EL (cell line): ENCODE measurements at places on chromosomes 2 and 18.

- DNase-seq: no peak
Measured at GRCh38 chr2:195486520-195486919, 170.5 kb upstream of the SLC39A10 start.

DNA sequence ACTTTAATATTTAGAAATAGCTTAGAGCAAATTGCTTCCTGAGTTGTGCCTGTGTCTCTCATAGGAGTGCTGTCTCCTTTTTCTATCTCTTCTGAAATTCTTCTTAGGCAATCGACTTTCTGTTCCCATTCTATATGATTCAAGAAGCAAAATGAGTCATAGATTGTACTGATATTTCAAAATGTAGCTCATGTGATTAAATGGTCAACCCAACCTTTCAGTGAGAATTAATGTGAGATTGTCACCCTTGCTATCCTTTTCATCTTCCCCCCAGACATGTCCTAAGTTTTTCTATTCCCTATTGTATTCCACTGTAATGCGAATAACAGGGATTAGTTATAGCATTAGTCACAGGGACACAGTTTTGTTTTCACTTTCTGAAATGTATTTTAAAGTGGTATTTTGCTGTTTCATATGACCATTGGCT lies 413.6 kb downstream of the THSD7B start:
- DNase-seq: peak; percentile 46

GRCh38 chr2:159128191-159128590 lies 158.3 kb downstream of the WDSUB1 start:
- no peak for DNase-seq

DNA sequence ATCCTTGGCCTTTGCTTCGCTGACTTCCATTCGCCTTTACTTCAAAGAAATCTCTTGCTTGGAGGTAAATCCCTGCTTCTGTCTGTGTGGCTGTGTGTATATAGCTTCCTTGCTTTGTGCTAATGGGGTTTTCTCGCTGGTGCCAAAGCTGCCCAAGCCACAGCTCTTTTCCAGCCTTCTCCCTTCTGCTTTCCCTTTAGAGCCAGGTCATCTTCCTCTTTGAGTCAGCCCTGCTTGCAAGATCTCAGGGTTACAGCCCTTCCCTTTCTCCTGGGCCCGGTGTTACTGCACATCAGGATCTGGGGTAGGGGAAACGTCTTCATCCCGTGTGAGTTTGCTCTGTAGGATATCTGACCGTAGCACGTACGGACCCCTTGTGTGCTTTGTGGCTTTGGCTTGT lies 19.1 kb downstream of the EIF4E2 start:
- DNase-seq: no peak

- DNase-seq: no peak
Measured at GRCh38 chr2:84885111-84885510, 4.2 kb upstream of the TRABD2A start.

GRCh38 chr2:104865096-104865470 lies 11.2 kb downstream of the POU3F3 start:
- no peak for DNase-seq

DNA sequence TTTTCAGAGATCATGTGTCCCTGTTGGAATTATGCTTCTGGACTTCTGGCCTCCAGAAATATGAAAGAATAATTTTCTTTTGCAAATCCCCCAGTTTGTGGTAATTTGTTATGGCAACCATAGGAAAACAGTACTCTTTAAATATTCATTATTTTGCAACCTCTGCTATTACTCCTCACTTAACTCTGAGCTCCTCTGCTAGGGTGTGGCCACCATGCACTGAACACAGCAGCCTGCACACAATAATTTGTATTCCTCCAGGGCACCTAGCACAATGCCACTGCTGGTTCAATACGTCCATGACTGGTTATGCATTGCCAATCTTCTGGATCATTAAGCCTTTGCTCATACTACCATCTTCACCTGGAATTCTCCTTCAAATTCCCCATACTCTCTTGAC lies 232.0 kb downstream of the CNTNAP5 start:
- no peak for DNase-seq

DNA sequence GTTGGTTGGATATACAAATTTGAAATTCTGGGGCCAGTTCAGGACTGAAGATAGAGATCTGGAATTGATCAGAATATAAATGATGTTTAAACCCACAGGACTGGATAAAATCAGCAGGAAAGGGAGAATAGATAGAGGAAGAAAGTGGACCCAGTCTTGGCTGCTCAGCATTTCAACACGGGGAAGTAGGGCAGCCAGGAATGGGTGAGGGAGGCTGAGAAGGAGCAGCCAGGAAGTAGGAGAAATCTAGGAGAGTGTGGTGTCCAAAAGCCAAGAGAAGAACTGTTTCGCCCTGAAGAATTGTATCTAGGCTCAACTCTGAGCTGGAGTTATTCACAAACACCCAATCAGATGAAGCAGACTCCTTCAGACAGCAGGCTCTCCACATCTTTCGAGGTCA lies 197.9 kb downstream of the CDCA7 start:
- no peak for DNase-seq

GRCh38 chr2:126963390-126963789 lies 64.7 kb downstream of the TEX51 start:
- DNase-seq: no peak

- no peak for DNase-seq
Measured at GRCh38 chr18:8856769-8857393, 151.5 kb downstream of the MTCL1 start.

DNA sequence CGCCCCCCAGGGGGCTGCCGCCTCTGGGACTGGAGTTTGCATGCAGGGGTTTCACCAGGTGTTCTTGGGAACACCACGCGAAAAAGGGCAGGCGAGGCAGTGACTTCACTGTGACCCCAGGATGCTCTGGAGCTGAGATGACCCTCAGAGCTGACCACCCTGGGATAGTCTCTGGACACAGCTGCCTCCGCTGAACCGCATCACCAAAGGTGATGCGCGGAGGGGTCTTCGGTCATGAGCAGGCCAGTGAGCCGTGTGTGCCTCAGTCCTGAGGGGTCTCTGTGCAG lies 17.5 kb downstream of the GPR35 start:
- no peak for DNase-seq

DNA sequence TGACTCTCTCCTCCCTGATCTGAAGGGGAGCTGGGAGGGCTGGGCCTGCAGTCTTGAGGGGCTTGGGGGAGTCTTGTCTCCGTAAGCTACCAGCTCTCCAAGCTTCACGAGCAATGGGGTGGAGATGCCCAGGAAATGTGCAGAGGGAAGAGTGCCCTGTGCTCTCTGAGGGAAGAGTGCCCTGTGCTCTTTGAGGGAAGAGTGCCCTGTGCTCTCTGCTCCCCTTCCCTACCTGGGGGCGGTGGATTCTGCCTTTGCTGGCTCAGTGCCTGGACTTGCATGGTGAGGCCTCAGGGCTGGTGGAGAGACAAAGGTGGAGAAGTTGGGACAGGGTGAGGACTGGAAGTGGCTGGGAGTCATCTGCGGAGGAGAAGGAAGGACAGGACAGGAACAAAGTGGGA lies 72.7 kb downstream of the TWIST2 start:
- DNase-seq: no peak

GRCh38 chr18:49970319-49970718 lies 157.0 kb upstream of the ACAA2 start:
- DNase-seq: no peak

- no peak for DNase-seq
Measured at GRCh38 chr18:57121542-57122112, 25.3 kb upstream of the BOD1L2 start.

DNA sequence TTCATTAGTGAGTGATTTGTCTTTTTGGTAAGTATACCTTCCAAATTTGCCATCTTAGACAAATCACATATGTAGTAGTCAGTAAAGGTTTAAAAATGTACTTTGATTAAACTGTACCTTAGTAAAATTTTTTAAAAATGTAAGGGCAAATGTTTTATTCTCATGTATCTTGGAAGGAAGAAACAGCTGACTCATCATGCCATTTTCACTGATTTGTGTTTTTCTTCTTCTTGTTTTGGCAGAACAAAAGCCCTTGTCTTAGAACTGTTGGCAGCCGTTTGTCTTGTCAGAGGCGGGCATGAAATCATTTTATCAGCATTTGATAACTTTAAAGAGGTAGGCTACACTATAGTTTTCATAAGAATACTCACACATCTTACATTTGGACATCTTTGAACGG lies 136.5 kb downstream of the PRPF40A start:
- DNase-seq: no peak

- no peak for DNase-seq
Measured at GRCh38 chr2:142178604-142179003, 47.8 kb upstream of the LRP1B start.

DNA sequence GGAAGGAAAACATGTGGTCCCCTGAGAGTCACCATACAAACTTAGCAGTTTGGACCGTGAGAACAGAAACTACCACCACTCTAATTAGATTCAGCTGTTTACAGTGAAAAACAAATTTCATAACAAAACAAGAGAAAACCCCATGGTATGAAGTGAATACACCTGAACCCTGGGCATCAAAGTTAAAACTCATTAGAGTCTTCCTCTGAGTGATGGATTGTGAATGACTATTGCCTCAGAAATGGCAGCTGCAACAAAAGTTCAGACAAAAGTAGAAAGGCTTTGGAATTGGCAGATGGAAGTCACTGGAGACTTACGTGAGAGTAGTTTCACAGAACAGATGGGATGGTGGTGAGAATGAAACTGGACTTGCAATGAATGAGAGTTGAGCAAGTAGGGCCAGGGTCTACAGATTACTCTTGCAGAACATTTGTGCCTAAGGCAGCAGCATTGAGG lies 98.0 kb downstream of the AAK1 start:
- no peak for DNase-seq

DNA sequence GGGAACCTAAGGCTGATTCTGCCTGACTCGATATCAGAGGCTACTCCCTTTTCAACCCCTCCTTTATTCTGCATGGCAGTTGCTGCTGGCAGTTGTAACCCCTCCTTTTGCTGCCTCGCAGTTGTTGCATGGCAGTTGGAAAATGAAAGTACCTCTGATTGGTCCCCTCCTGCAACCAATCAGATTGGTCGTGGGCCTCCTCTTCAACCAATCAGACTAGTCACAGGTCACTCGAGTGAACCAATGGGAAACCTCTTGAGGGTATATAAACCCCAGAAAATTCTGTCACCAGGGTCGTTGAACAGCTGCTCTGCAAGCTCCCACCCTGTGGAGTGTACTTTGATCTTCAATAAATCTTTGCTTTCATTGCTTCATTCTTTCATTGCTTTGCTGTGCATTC lies 294.3 kb upstream of the SLC8A1 start:
- no peak for DNase-seq

DNA sequence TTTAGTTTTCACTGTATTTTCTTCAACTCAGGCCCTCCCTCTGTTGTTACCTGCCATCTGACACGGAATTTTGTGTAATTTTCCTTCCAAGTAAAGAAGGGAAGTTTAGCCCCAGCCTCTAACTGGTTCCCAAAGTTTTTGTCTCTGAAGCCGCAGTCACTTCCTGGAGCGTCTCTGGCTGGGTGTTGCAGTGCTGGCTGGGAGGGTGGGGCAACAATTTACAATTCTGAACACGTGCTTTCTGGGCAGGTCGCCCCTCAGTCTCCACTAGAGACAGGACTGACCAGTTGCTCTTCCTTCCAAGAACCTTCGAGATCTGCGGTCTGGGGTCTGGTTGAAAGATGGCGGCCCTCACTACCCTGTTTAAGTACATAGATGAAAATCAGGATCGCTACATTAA lies 3.5 kb downstream of the CNDP2 start:
- DNase-seq: peak; percentile 69

GRCh38 chr2:149129433-149129832 lies 90.9 kb downstream of the LYPD6B start:
- DNase-seq: peak; percentile 48

- peak; percentile 75 for DNase-seq
Measured at GRCh38 chr2:189836644-189837043, 52.4 kb downstream of the PMS1 start.

DNA sequence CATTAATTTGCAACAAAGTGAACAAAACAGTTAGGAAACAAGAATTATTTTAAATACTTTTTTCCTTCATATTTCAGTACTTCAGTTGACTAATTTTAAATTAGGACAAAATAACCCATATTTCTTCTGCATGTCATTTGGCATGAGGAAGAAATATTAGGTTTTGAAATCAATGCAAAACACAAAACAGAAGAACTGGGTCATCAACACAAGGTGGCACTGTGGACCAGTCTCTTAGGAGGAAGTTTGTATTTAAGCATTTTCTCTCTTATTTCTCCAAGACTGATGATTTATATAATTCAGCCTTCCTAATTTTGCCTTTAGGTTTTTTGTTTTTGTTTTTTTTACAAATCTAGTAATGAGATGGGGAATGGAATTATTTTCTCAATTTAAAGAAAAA lies 352.8 kb upstream of the KCNH7 start:
- peak; percentile 52 for DNase-seq

GRCh38 chr2:128420776-128421175 lies 102.1 kb upstream of the HS6ST1 start:
- DNase-seq: no peak

DNA sequence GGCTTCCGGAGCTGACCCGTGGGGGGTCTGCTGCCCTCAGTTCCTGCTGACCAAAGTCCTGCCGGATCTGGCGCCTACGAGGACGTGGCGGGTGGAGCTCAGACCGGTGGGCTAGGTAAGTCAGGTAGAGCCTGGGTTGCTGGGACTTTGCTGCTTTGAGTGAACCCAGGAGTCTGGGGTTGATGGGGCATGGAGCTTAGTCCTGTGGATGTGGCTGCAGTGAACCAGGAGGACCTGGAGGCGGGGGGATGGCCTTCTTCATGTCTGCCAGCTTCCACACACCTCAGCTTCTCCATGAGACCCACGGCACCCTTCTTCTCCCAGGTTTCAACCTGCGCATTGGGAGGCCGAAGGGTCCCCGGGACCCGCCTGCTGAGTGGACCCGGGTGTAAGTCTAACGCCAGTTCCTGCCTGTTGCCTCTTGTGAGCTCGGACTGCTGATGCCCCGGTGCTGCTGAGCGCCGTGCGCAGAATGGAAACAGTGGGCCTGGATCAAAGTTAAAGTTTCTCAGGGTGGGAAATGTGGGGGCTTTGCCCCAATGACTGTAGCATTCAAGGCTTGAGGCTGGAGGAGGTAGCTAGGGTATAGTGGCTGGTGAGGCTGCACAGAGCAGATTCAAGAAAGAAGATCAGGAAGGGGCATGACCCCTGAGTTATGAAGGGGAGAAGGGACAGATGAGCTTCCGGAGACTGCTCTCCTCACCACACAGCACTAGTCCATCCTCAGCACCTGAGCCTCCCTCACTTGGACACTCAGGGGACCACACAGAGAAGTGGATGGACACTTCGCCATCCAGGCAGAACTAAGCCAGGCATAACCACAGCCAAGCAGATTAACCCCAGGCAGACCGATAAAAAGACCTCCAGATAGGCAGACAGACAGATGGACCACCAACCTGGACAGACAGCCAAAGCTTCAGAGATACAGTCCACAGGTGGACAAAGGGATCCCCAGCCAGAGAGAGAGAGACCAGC lies 17.3 kb downstream of the PTPN18 start:
- DNase-seq: no peak

GRCh38 chr2:205660521-205661124 lies 21.7 kb upstream of the NRP2 start:
- peak; percentile 95 for DNase-seq

GRCh38 chr2:121175326-121175725 lies 109.7 kb downstream of the TFCP2L1 start:
- DNase-seq: no peak

DNA sequence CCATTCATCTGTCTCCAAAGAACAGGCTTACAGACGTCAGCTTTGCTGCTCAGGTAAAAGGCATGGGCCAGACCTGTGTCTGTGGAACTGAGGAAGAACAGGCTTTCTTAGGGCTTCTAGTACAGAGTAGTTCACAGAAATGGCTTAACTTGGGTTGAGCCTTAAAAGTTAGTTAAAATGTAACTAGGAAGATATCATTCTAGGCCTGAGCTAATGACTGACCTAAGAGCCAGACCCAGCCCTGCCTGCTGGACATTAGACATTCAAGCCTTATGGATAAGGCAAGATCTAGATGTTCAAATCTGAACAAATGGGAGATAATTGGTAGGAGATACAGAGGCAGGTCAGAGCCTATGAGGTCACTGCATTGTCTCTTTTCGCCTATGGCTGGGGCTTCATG lies 73.9 kb upstream of the SLC14A2 start:
- no peak for DNase-seq
